NCI-H2107 (cell line): ENCODE measurements at places on chromosomes 13 and 19.

DNA sequence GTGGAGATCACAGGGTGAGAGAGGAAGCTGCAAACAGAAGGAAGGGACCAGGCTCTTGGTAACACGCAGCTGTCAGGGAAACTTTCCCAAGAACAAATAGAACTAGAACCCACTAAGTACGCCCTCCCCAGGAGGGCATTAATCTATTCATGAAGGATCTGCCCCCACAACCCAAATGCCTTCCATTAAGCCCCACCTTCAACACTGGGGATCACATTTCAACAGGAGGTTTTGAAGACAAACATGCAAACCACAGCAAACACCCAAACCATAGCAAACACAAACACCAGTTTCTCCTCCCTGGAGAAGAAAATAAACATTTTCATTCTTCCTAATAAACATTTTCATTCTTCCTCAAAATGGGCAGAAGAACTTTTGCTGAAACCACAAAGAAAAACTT is 329.6 kb downstream of the EFNB2 start:
- DNase-seq = no peak

- no peak for DNase-seq
Observed at GRCh38 chr19:4580021-4580901, 20.8 kb upstream of the SEMA6B start.

- DNase-seq = no peak
Observed at GRCh38 chr13:35920816-35921215, 210.4 kb downstream of the DCLK1 start.

DNA sequence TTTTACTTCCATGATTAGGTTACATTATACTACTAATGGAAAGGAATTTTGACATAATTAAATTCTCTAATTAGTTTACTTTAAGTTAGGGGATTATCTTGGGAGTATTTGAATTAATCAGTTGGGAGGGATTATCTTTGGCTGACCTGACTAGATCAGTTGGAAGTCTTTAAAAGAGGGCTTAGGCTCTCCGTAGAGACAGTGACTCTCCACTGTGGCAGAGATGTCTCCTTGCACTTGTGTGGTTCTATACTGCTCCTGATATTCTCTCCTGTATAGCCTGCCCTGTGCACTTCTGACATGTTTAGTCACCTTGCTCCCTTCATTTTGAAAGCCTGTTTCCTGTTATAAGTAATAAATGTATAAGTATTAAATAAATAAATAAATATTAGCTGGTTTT is 1612.3 kb upstream of the PRR20A start:
- no peak for DNase-seq

GRCh38 chr13:110356362-110356761 is 49.3 kb downstream of the COL4A2 start:
- no peak for DNase-seq

GRCh38 chr19:8109455-8109854 is 39.9 kb downstream of the FBN3 start:
- DNase-seq = no peak

DNA sequence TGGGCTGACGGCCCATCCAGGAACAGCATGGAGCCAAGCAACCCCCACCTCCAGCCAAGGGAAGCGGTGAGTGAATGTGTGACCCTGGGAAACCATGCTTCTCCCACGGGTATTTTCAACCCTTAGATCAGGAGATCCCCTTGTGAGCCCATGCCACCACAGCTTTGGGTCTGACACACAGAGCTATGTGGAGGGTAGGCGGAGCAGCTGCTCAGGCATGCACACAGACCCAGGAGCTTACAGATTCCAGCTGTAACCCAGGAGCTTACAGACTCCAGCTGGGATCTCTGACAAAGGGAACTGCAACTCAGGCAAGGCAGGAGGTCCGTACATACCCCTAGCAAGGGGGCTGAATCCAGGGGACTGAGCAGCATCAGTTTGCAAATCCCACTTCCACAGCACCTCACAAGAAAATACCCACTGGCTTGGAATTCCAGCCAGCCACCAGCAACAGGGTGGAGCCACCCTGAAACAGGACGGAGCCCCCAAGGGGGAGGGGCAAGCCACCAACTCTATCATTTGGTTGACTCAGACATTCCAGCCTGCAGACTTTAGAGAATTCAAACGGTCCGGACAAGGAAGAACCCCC is 40.8 kb upstream of the RFXAP start:
- no peak for DNase-seq

DNA sequence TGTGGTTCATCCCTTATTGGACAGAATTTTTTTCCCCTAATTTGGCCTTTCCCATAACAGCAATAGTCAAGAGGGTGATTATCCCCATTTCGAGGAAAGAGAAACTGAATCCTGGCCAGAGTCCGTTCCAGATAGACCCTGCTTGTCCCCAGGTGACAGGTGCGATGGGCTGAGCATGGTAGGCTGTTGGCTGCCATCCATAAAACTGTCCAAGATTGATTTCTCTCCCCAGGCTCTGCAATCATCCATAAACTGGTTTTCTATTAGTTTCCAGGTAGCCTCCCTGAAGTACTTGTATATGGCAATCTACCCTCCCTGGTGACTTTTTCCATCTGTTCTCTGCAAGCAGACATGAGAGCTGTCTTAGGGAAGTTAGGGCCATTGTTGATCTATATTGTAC is 25.4 kb downstream of the SERP2 start:
- no peak for DNase-seq

DNA sequence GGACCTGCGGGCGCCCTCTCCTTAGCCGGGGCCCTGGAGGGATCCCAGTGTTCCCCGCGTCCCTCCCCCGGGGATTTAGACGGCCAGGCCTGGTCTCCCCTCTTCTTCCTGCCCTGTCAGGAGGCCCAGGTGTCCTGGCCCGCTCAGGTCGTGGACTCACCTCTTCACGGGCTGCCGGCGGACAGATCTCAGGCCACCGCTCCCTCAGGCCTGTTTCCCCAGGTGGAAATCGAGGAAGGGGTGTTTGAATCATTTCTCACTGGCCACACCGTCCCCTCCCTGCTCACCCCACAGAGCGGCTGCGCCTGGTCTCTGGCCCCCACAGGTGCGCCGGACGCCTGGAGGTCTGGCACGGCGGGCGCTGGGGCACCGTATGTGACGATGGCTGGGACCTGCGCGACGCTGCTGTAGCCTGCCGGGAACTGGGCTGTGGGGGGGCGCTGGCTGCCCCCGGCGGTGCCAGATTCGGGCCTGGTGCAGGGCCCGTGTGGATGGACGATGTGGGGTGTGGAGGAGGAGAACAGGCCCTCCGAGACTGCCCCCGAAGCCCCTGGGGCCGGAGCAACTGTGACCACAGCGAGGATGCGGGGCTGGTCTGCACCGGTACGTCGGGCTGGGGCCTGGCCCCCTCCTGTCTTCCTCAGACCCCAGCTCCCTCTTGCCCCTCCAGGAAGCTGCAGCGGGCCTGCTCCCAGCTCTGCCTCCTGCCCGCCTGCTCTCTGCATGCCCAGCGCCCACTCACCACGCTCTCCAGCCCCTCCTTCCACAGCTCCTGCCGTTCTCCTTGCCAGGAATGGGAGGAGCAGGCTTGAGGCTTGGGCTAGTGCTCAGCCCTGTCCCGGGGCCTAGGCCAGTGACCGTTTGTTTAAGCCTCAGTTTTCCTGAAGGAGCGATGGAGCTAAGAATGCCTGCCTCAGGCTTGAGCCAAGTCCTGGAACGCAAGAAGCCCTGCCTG is 2.5 kb downstream of the SSC5D start:
- DNase-seq = no peak

GRCh38 chr13:52061587-52061986 is 37.1 kb downstream of the UTP14C start:
- DNase-seq = no peak

- DNase-seq = peak; percentile 28
Observed at GRCh38 chr13:23558675-23559536, 11.3 kb upstream of the TNFRSF19 start.

DNA sequence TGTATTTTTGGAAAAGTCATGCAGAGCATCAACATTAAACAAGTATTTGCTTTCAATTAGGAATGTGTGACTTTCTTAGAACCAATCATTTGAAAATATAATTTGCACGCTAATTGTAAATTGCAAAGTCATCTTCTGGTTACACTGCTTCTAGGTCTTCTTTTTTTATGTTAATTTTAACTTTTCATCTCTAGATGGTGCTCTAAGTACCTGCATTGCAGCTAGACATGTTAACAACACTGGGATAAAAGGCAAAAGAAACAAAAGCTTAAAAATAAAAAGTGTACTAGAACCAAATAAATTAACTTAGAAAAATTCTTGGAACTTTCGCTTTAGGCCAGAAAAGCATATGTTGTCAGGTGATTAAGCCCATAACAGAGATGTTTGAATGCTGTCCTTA is 2758.2 kb downstream of the PCDH9 start:
- no peak for DNase-seq

DNA sequence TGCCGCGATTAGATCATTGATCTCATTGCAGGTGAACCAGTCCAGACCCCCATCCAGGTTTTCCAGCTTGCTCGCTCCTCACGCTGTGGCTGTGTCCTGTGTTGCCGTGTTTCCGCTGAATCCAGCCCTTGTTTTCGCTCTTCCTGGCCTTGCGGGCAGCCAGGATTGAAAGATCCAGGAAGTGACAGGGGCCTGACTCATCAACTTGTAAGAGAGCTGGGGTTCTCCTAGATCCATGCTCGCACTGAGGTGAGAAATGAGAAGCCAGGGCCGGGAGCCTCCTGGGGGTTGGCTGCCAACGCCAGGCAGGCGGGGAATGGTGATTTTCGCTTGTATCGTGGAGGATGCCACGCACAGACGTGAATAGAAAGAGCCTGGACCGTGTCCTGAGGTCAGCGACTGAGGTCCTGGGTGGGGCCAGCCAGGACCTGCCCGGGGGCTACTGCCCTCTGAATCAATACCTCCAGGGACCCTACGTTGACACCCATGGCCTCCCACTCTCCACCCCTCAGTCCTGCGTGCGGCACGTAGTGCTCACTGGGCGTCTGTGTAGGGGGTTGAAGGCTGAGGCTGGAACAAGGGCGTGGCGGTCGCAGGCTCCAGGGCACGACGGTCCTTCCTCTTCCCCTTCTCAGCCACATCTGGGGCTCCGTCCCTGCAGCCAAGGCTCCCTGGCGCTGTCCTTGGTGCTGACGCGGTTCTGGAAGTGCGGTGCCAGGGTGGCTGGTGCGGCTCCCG is 7.3 kb upstream of the PTPRH start:
- peak; percentile 91 for DNase-seq

GRCh38 chr13:46721054-46721453 is 75.9 kb downstream of the ESD start:
- DNase-seq = no peak

- DNase-seq = no peak
Observed at GRCh38 chr13:114313061-114313860, 1.0 kb upstream of the CHAMP1 start.

- DNase-seq = no peak
Observed at GRCh38 chr13:95684418-95684817, 7.5 kb downstream of the DNAJC3 start.

DNA sequence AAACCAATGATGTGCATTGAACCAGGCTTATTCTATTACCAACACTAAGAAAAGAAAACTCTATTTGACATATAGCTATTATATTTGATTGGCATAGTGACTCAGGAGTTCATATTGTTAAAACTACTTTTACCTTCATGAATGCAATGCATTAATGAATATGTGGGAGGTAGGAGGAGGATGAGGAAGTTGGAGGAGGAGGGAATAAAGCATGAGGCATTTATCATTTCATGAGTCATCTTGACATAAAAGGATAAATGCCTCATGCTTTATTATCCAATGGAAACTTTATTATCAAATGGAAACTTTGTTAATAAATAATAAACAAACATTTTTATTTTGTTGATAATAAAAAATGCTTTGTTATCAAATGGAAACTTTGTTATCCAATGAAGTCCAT is 116.5 kb downstream of the SPRY2 start:
- DNase-seq = no peak

DNA sequence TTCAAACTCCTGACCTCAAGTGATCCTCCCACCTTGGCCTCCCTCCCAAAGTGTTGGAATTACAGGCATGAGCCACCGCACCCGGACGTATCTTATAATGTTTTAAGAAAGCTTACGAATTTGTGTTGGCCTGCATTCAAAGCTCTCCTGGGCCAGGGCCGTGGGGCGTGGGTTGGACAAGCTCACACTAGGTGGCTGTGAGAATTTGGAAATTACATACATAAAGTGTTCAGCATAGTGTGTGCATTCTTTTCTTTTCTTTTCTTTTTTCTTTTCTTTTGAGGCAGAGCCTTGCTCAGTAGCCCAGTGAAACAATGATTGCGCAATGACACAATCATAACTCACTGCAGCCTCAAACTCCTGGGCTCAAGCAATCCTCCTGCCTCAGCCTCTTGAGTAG is 2.6 kb downstream of the ZSWIM4 start:
- no peak for DNase-seq

DNA sequence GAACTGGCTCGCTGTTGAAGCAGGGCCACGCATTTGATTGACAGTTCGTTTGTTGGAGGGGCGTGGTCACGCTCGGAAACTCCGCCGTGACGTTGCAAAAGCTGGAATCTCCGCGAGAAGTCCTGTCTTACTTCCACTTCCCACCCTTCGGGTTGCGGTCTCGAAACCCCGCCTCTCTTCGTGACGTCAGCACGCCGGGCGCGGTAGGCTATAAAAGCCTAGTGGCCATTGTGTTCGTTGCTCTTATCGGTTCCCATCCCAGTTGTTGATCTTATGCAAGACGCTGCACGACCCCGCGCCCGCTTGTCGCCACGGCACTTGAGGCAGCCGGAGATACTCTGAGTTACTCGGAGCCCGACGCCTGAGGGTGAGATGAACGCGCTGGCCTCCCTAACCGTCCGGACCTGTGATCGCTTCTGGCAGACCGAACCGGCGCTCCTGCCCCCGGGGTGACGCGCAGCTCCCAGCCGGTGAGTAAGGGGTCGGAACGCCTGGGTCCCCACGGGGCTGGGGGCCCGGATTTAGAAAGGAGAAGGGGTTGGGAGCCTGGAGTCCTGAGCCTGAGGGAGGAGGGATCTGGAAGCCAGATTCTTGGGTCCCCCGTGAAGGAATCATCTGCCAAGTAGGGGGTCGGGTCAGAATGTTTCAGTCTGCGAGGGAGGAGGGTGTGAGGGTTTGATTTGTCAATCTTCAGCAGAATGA is at the start of gene PPP1R15A:
Gene PPP1R15A, plus strand, starts transcription at position 240 of the 702 bp plus-strand sequence. CDS start 813 bp downstream, outside the sequence.
- peak; percentile 97 for DNase-seq

GRCh38 chr19:4495471-4495870 is 22.8 kb downstream of the PLIN4 start:
- DNase-seq = no peak

GRCh38 chr13:48265217-48265815 is 32.3 kb downstream of the ITM2B start:
- no peak for DNase-seq

DNA sequence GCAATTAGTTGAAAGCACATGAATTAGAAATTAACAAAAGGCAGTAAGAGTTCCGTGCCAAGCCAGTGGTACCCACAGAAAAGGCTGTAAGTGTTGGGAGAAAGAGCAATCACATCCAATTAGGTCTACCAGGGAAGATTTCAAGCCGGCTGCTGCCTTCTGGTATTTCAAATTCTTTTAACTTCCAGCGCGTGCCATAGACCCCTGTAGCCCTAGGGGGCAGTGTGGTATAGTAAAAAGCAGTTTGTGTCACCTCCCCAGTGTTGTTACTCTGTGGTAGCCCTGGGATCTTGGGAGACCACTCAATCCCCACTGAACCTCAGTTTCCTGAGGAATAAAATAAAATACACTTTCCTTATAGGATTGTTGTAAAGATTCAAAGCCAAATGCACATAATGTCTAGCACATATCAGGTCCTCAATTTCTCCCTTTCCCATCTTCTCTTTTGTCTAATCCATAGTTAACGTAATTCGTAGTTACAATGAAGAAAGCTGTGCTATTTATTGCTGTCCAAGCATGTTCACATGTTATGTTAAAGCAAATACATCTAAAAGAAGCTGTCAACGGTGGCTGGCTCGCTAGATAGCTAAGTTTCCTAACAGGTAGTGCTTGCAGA is 230.2 kb downstream of the TDRD3 start:
- DNase-seq = peak; percentile 1
